ENCODE measurements at places on chromosomes 4 and X.

DNA sequence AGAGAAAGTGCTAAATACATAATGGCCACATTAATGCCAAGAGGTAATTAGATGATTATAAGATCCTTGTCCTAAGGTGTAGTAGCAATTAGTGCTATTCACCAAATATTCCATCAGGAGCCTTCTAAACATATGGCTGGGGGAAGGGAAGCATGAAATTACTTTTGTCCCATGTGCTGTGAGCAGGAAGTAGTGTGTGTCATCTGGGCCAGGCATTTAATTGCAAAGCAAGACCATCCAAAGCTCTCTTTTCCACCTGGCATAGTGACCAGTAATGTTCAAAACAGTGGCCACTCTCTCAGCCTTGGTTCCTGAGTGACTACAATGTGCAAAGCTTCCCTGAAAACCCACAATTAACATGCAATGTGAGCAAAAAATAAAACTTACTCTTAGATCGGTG lies 144.2 kb upstream of the FAM241A start:
- DNase-seq = no peak

DNA sequence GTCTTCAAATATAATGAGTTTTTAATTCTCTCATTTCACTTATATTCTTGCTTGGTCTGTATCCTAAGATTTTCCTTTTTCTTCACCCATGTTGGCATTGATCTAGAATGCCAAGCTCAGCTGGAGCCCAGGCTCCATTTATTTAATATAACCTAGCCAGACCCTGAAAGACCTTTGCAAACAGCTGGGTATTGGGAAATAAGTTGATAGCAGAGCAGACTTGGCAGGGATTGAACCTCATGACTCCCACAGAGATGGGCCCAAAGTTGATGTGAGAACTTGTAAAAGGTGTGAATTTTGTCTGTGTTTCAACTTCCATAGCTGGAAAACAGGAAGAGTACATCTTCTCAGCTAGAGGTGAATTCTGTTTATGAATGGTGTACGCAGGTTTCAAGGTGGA lies 59.5 kb downstream of the SH2D1A start:
- no peak for DNase-seq

GRCh38 chr4:133150486-133151340 lies 1.6 kb downstream of the PCDH10 start:
- no peak for DNase-seq

GRCh38 chrX:66163849-66164411 lies at the start of gene HEPH:
TSS of gene HEPH (plus strand) at chrX:66164247. CDS start at chrX:66170571, 6,324 bp downstream.
- no peak for DNase-seq

GRCh38 chrX:40073439-40074054 lies 24.2 kb downstream of the BCOR start:
- DNase-seq = no peak

- no peak for DNase-seq
Measured at GRCh38 chr4:1285790-1286553, 3.7 kb upstream of the MAEA start.

GRCh38 chr4:88137112-88137511 lies 21.3 kb downstream of the ABCG2 start:
- DNase-seq = no peak

DNA sequence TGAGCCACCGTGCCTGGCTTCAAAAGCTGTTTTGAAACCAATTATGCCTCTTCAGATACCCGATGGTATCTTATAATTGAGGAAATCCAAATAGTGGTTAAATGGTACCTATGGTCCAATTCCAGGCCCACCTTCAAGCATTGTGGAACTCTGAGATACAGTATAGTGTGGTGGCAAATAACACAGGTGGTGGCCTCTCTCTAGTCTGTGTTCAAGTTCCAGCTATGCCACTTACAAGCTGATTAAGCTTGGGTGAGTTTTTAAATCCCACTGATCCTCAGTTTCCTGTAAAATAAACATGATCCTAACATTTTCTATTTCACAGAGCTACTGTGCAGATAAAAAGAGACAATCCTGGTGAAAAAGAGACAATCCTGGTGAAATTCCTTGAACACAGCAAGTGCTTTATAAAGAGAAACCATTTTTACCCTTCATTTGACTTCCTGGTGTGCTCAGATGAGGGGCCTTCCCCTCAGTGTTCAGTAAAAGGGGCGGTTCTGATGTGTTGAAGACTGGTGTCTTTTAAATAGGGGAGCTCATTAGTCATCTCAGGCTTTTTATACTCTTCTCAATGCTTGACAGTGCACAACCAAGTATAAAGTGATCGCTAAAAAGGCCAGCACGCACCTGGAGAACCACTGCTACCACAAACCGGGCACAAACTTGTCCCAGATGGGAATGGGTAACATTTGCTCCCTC lies 30.8 kb upstream of the CD40LG start:
- DNase-seq = no peak

DNA sequence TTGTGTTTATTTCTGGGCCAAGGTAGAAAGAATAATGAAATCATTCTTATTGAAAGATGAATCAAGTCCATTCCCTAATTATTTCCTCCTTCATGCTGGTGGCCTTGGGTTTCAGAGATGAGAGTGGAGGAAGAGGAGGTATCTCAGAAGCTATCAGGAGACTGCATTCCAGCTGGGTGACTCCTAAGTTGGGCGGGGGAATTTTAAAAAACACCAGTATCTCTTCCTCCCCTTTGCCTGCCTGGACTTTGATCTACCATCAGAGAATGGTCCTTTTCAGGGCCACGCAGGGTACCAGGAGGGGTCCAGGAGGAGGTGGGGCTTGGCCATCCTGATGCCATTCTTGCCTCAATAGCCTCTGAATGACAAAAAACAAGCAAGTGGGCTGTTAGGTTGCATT lies 104.4 kb downstream of the ASMT start:
- DNase-seq = no peak

DNA sequence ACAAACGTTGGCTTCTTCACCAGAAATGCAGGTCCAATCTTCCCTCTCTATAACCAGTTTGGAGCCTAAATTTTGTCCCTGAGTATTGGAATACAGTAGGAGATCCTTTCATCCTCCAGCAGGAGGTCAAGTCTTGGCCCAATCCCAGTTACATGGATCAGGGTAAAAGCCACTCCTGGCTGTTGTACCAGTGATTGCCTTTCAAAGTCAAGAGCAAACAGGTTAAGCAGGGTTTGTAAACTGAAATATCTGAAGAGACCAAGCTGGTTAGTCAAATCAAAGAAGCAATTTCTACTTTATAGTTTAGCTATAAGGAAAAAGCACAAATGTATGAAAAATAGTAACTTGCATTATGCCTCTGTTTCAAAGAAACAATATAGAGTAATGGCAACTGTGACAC lies 329.4 kb downstream of the NAF1 start:
- no peak for DNase-seq

GRCh38 chr4:151021637-151022334 lies 6.7 kb upstream of the LRBA start:
- no peak for DNase-seq

- no peak for DNase-seq
Measured at GRCh38 chr4:145293658-145294057, 113.3 kb upstream of the OTUD4 start.

GRCh38 chr4:140135529-140136088 lies 18.4 kb downstream of the MAML3 start:
- DNase-seq = no peak

- no peak for DNase-seq
Measured at GRCh38 chrX:130119312-130119898, 9.1 kb upstream of the ELF4 start.

DNA sequence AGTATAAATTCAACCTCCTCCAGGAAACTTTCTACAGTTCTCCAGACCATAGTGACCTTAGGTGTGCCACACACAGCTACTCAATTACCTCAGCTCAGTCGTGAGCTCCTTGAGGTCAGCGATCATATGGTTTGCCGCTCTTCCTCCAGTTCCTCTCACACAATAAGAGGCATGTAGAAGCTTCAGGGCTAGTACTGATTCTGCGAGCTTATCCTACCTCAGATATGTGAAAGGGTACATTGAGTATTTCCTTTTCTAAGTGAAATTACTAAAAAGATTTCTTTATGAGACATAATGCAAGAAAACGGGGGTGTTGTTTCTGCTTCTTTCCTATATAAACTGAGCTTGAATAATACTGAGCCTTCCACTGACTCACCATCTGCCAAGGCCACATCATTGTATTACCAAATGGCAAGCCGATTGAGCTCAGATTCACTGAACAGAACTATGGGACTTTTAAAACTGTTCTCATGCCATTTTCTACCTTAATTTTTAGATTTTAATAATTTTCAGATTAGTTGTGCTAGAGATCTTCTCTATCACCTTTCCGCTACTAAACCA lies 183.1 kb downstream of the HS6ST2 start:
- no peak for DNase-seq

GRCh38 chr4:92091335-92091734 lies 212.4 kb upstream of the GRID2 start:
- no peak for DNase-seq

- DNase-seq = no peak
Measured at GRCh38 chr4:176498617-176499256, 179.0 kb downstream of the SPCS3 start.

DNA sequence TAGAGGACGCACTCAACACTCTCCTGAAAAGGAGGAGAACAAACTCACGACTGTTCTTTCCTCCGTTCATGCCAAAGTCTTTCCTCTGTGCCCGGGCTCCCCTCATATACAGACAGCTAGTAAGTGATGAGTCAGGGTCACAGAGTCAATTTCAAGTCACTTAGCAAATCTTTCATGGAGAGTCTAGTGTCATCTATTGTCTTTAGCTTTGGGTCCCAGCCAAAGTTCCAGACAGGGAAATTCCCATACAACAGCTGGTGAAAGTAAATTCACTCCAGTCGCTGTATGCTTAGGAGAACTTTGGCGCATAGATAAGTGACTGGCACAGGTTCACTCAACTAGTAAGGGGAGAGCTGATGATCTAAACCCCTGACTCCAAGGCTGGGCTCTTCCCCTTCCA lies 226.5 kb downstream of the MID1 start:
- DNase-seq = no peak

Measured in hematopoietic multipotent progenitor cell (in vitro differentiated cells).